Activated CD4-positive, CD25-positive, alpha-beta regulatory T cell treated with anti-CD3 and anti-CD28 coated beads, Interleukin-2, amount 50 U/mL, for 24 hours (primary cell): ENCODE measurements at places on chromosomes 16 and 17.
A peak's percentile ranks its signal among the peaks of the same experiment; 100 is the strongest.

DNA sequence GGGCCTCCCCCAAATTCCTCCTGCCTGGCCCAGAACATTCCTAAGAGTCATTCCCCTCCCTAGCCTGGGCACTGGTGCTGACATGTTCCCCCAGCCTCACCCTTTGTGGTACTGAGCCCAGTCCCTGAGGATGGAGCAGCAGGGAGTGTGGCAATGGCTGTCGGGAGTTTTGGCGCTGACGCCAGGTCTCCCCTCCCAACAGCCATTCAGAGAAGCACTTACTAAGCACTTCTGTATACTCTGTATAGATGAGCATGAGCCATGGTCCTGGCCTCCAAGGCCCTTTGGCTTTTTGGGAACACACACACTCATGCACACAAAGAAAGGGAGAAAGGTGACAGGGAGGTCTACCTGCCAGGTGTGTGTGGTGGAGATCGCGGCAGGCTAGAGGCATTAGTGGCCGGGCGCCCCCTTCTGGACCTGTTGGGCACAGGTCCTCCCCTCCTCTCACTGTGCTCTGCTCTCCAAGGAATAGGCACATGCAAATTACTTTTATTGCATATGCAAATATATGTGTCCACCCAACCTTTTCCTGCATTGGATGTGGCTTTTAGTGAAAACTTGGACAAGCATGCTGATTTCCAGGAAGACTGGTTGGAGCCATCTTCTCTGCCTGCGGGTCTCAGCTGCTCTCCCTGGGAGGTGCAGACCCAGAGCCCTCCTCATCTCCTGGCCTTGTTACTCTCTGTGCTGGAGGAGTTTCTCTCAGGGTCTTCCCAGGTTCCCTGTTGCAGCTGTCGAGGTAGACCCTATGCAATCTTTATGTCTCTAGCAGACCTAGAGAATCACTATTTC lies 17.4 kb upstream of the C17orf107 start:
- ATAC-seq: peak; percentile 80

- ATAC-seq: peak; percentile 42
These were observed 9.3 kb downstream of the CORO6 start for GRCh38 chr17:29613352-29613837.

GRCh38 chr16:76114681-76115080 lies 162.5 kb upstream of the CNTNAP4 start:
- no peak for ATAC-seq

- ATAC-seq: no peak
These were observed 171.5 kb downstream of the AXIN2 start for GRCh38 chr17:65389949-65390348.

DNA sequence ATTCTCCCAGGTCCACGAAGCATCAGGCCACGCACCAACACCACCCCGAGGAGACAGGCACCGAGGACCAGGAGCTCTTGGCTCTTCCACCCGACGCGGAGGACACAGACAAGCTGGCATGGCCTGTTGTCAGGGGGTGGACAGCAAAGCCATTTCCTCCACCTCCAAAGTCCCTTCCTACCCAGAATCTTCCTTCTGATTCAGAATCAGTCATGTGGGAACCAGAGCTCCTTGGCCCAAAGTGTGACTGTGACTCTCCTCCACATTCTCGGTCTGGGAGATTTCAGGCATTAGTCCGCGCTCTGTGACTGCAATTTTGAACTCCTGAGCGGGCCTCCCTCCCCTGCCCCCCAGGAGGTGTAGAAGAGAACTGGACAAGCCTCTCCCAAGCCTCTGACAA lies 9.2 kb downstream of the DNAH17 start:
- no peak for ATAC-seq

DNA sequence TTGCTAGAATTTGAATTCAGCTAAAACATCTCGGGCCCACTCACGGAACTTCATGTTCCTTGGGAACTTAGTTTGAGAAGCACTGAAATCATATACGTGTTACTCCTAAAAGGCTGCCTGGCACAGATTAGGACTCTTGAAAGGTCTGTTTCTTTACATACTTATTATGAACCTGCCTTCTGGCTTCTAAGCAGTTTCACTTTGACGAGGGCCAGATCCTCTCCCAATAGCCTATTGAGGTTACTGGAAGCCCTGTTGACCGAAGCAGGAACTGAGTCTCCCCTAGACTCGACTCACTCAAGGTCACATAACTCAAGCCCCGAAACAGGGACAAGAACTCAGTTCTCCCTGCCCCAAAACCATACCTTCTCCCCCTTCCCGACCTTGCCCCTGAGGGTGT lies 121.9 kb upstream of the PLCG2 start:
- ATAC-seq: no peak

DNA sequence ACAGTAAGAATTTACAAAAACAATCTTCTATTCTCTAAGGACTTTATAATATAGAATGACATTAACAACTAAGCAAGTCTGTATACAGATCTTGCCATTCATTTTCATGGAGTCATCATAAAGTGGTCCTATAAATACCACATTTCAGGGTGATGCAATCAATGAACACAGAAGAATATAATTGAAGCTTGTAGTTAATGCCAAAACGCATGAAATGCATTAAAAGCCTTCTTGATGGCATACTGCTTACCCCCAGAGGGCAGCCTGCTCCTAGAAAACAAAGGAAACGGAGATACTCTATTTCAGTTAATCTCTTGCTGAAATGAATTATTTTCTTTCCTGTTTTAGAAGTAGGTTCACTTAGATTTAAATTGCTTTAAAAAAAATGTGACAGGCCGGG lies 45.2 kb upstream of the STAC2 start:
- ATAC-seq: no peak

DNA sequence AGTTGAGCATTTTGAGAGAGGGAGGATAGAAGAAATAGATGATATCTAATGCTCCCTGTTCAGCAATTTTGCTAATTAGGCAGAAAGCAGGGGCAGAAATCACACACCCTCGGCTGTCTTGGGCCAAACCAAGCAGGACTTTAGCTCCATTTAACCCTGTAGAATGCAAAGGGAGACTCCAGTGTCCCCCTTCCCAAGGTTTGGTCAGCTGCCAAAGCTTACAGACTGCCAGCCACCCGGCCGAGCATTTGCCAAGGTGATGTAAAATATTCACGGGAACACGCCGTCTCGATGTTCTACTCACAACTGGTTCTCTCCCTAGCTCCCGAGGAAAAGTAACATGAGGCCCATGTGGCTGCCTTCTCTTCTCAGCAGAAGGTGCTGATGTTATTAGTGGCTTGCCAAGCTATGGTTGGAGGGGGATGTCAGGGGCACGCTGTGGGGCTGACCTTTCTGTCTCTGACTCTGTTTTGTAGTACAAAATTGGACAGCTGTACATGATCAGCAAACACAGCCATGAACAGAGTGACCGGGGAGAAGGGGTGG lies 155.3 kb downstream of the PITPNC1 start:
- ATAC-seq: no peak

GRCh38 chr17:49204516-49204915 lies 5.9 kb downstream of the GNGT2 start:
- ATAC-seq: no peak

GRCh38 chr17:39683295-39683939 lies 4.4 kb downstream of the PGAP3 start:
- no peak for ATAC-seq

DNA sequence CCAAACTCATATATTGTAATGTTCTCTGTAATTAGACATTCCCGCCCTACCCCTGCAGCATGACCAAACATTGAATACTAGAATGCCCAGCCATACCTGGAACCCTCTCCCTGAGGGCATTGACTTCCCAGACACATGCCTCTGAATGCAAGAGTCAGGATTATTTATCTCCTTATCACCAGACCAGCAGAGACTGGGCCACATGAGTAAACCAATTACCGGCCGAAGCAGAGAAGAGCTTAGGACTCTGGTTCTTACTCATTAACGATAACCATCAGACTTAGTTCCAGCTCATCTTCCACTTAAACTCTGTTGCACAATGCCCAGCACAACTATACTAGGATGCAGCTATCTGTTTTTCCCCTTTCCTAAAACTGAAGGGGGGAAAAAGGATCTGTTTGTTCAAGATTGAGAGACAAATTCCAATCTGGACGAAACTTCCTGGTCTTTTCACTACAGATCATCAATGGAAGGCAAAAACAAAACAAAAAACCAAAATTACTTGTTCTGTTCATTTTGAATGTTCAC lies 88.2 kb upstream of the CORO6 start:
- no peak for ATAC-seq

DNA sequence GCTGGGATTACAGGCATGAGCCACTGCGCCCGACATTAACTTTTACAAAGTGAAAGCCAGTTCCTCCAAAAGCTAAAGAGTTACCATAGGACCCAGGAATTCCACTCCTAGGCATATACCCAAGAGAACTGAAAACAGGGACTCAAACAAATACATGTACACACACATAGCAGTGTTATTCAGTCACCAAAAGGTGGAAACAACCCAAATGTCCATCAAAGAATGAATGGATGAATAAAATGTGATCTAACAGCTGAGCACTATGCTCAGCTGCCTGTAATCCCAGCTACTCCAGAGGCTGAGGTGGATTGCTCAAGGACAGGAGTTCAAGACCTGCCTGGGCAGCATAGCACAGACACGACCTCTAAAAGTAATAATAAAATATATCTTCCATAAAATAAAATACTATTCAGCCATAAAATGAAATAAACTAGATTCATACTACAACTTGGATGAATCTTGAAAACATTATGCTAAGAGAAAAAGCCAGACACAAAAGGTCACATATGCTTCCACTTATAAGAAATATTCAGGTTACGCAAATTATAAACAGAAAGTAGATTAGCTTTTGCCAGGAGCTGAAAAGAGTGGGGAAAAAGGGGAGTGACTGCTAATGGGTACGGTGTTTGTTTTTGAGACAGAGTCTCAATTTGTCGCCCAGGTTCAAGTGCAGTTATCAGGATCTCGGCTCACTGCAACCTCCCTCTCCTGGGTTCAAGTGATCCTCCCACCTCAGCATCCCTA lies 9.3 kb upstream of the USP7 start:
- ATAC-seq: no peak

GRCh38 chr17:45001310-45001709 lies 33.2 kb upstream of the C1QL1 start:
- no peak for ATAC-seq

GRCh38 chr16:57343221-57343620 lies 15.4 kb upstream of the CCL22 start:
- ATAC-seq: no peak

DNA sequence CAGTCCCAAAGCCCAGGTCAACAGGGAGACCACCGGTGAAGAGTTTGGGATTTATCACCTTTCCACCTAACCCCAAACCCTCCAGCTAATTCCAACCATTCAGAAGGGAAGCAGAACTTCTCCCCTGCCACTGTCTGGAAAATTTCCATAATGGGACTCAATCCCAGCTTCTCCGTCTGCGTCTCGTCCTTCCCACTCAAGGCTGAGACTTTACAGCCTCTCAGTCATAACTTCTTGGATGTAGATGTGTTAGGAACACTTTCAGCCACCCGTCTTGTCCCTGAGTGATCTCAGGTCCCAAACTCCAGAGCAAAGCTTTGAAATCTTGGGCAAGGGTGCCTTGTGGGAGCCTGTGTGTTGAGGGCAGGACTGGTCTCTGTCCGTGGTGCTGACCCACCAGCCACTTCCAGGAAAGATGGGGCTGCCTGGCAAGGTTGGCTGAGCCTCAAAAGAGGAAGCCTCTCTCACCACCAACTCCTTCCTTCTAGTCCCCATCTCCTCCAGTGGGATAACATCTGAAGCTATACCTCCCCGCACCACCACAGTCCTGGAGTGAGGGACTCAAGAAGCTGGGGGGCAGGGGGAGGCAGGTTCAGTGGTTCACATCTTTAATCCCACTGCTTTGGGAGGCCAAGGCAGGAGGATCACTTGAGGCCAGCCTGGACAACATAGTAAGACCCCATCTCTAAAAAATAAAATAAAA lies 9.3 kb downstream of the GAS2L2 start:
- ATAC-seq: no peak

DNA sequence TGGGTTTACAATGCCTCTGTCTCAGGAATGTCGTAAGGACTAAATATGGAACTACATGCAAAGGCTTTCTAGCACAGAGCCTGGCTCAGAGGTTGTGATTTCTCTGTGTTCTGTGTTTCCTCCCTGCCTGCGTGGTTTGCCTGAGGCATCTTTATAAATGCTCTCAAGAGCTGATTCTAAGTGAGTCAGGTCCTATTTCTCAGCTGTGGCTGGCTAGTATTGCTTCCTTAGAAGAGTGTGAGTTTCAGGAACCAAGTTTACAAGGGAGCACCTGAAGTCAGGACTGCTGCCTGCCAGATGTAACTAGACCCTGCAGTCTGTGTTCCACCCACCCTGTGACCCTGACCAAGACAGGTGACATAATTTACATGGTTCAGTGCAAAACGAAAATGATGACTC lies 8.0 kb upstream of the CCL1 start:
- ATAC-seq: no peak

GRCh38 chr17:16873174-16874035 lies 98.5 kb downstream of the TNFRSF13B start:
- ATAC-seq: no peak

GRCh38 chr17:14622615-14623101 lies 321.8 kb downstream of the HS3ST3B1 start:
- ATAC-seq: no peak

- no peak for ATAC-seq
These were observed 25.0 kb downstream of the FOXK2 start for GRCh38 chr17:82544431-82545070.

DNA sequence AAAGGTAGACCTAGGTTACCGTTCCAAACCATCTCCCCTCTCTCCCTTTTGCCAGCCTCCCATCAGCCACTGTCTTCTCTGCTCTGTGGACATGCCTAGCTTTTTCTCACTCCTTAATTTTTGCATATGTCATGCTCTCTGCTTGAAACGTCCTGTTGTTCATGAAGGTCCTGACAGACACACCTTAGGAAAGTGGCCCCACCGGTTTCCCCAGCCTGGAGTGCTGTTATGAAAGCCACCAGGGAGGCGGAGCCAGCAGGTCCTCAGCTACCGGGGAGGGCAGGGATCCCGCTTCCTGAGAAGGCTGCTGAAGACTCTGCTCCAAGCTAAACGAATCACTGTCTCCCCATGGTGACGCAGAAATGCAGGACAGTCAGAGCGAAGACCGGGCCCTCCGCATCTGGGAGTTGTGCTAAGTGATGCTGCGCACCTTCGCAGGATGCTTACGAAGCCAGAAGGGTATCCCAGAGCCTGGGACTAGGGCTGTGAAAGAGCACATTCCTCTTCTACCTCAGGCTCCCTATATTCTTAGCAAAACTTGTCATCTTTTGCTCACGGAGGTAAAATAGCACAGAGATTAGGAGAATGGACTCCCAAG lies 2.3 kb upstream of the SLC16A11 start:
- no peak for ATAC-seq

- no peak for ATAC-seq
These were observed 322.4 kb downstream of the GRIN2A start for GRCh38 chr16:9859701-9860327.

DNA sequence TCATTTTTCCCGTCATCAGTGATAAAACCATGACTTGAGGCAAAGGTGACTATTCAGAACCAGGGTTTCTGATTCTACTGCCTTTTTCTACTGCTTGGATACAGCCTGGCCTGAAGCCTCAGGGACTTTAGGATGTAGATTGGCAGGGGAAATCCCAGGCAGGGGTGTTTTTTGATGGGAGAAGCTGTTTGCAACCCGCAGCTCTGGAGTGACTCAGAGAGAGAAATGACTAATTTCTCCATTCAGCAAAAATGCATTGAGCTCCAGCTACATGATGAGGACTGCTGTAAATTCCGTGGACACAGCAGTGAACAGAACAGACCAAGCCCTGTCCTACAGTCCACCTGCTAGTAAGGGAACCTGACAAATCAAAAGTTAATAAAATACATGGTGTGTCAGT lies 560.6 kb downstream of the CDH13 start:
- ATAC-seq: no peak

- ATAC-seq: no peak
These were observed 23.6 kb upstream of the PLLP start for GRCh38 chr16:57308041-57308440.
